Progenitor cell of endocrine pancreas (in vitro differentiated cells): ENCODE measurements at places on chromosomes 6 and 20. TPM values are rescaled to one million over a fixed set of nuclear protein-coding genes. Genes with fewer than 3 reads are reported as not detected.
A peak's percentile ranks its signal among the peaks of the same experiment; 100 is the strongest.

DNA sequence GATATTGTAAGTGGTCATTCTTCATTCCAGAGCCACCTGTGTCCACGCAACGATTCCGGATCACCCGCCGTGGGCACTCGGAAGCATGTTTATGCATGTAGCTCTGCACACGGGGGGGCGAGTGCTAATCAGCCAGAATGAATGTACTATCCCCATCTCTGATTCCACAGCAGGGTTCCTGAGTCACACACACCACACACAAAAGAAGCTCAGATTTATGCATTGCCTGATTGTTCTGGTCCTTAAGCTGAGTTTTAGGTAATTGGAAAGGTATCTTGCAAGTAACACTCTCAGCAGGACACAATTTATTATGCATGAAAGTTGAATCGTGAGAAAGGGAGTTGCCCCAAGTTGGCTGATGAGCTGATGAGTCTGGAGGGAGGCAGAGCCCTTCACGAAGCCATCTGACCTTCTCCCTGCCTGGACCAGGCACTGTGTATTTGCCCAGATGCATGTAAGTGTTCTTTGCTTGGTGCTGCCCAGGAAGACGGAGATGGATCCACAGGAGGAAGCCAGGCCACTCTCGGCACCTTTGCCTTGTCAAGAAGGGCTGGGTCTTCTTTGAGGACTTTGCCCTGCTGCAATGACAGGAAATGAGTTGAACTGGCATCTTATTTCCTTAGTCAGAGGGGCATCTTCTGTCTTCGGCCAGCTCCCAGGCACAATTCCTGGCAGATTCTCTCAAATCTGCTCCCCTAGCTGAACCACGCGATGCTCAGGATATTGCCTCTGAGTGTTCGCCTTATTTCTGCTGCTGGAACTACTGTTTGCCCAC lies 141.1 kb downstream of the SYNDIG1 start:
- H3K27me3 ChIP-seq: peaks cover 12% of the 10 kb centered on the region
- no peaks in the 10 kb centered on the region for H3K4me1 ChIP-seq
- H3K36me3 ChIP-seq: no peaks in the 10 kb centered on the region

GRCh38 chr20:458776-459175 lies 3.6 kb downstream of the TBC1D20 start:
- peak overlapping the region; percentile 41 for H3K27ac ChIP-seq
- H3K4me3 ChIP-seq: no peak overlapping the region
- H3K27me3 ChIP-seq: peaks cover 4% of the 10 kb centered on the region

GRCh38 chr6:37624121-37624520 lies 73.6 kb downstream of the MDGA1 start:
- no peak overlapping the region for H3K27ac ChIP-seq
- H3K27me3 ChIP-seq: peaks cover 55% of the 10 kb centered on the region
- no peaks in the 10 kb centered on the region for H3K4me1 ChIP-seq

DNA sequence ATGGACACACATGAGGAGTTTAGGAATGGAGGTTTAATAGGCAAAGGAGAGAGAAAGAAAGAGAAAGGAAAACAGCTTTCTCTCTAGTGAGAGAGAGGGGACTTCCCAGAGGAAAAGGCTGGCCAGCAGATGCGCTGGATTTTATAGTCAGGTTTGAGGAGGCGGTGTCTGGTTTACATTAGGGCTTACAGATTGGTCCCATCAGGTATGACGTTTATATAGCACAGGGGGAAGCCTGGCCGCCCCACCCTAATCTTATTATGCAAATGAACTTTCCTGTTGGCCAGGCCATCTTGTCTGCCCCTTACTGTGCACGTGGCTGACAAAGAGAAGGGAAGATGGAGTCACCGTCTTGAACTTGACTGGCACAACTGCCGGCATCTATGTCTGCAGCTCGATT lies 86.6 kb upstream of the QKI start:
- H3K27me3 ChIP-seq: peaks cover 10% of the 10 kb centered on the region
- DNase-seq: no peak
- no peak overlapping the region for H3K27ac ChIP-seq
- H3K36me3 ChIP-seq: no peaks in the 10 kb centered on the region
- H3K4me3 ChIP-seq: no peak overlapping the region

DNA sequence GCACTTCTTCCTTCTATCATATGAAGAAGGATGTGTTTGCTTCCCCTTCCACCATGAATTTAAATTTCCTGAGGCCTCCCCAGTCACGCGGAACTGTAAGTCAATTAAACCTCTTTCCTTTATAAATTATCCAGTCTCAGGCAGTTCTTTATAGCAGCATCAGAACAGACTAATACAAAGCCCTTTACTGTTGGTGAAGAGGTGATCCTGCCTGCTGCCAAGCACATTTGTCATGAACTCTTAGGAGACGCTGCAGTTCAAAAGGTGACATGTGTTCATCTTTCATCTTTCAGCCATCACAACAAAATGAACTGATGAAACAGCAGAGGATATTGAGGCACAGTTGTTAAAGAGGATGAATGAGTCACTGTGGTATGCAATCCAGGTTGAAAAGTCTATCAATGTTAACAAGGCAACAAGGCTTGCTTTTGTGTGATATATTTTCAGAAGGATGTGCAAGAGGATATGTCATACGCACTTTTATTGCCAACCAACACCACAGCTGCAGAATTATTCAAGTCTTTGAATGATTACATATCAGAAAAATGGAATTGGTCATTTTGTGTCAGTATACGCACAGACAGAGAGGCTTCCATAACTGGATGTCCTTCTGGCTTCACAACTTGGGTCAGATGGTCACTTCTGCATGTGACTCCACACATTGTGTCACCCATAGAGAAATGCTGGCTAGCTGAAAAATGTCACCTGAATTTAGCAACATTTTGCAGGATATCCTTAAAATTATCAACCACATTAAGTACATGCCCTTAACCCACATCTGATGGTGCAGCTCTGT lies 52.4 kb upstream of the PLN start:
- H3K4me1 ChIP-seq: no peaks in the 10 kb centered on the region
- no peaks in the 10 kb centered on the region for H3K36me3 ChIP-seq
- H3K4me3 ChIP-seq: no peak overlapping the region
- DNase-seq: no peak
- no peaks in the 10 kb centered on the region for H3K27me3 ChIP-seq

GRCh38 chr20:35226884-35227681 lies 593 bp downstream of the MMP24 start:
- H3K4me1 ChIP-seq: peaks cover 5% of the 10 kb centered on the region
- DNase-seq: peak; percentile 74
- H3K36me3 ChIP-seq: no peaks in the 10 kb centered on the region
- peak overlapping the region; percentile 70 for H3K4me3 ChIP-seq
- H3K27me3 ChIP-seq: peaks cover 58% of the 10 kb centered on the region

GRCh38 chr6:170074435-170074834 lies 216.4 kb downstream of the DLL1 start:
- H3K27ac ChIP-seq: no peak overlapping the region
- H3K36me3 ChIP-seq: peaks cover 2% of the 10 kb centered on the region

Gene BMP6
- total RNA-seq: 2.5 and 3.4 TPM in 2 replicates

Gene MCUR1
- 20.6 and 22.7 TPM in 2 replicates for total RNA-seq

Gene PTCRA
- not detected in 2 replicates for total RNA-seq

Gene GMPR
- 0.50 and 1.3 TPM in 2 replicates for total RNA-seq
